ENCODE measurements at places on chromosomes 3 and 15.

- DNase-seq = no peak
Measured at GRCh38 chr15:40469776-40470390, 901 bp upstream of the CHST14 start.

DNA sequence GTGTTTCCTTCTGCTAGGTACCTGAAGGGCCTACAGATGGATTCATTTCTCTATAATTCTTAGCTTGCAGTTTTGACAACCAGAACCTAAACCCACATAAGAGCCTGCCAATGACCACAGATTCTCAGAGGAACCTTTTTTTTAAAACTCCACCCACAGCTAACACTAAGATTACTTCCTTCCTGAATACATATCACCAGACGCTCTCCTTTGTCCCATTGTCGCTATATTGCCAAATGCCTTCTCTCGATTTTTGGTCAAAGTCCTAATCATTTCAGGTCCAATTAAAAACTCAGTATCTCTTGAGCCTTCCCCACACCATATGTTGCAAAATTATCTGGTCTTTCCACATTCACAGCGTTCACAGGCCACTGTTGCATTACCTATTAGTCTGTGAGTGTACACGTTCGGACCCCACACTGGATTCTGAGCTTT is 12.4 kb downstream of the ZNF710 start:
- no peak for DNase-seq

DNA sequence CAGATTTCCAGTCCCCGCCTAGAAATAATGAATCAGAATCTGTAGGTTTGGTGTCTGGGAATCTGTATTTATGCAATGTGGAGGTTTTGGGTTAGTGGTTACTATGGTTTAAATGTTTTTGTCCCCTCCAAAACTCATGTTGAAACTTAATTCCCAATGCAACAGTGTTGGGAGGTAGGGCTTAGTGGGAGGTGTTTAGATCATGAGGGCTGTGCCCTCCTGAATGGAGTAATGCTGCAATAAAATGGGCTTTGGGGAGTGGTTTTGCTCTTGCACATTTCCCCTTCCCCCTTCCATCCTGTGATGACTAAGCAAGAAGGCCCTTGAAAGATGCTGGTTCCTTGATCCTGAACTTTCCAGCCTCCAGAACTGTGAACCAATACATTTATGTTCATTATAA is 9.2 kb upstream of the RFC4 start:
- no peak for DNase-seq

DNA sequence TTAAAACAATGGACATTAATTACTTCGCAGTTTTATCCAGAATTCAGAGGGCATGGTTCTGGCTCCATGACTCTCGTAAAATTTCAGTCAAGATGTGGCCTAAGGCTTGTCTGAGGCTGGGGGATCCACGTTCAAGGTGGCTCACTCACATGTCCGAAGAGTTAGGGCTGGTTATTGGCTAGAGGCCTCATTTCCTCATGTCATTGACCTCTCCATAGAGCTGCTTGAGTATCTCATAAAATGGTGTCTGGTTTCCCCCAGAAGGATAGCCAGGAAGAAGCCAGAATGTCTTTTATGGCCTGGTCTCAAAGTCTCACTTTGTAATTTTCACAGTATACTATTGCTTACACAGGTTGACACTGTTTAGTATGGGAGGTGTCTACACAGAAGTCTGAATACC is 67.3 kb upstream of the DCBLD2 start:
- DNase-seq = no peak

DNA sequence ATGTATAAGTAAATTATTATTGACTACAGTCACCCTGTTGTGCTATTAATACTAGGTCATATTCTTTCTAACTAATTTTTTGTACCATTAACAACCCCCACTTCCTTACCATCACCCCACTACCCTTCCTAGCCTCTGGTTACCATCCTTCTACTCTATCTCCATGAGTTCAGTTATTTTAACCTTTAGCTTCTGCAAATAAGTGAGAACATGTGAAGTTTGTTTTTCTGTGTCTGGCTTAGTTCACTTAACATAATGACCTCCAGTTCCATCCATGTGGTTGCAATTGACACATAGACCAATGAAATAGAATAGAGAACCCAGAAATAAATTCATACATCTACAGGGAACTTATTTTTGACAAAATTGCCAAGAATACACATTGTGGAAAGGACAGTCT is 55.4 kb upstream of the CHRNB4 start:
- DNase-seq = no peak

All from stimulated activated CD4-positive, alpha-beta T cell treated with anti-CD3 and anti-CD28 coated beads, Interleukin-12 subunit alpha, Interleukin-12 subunit beta, amount 100 ng/mL, for 48 hours (primary cell).